ENCODE measurements at places on chromosomes 5 and 9.

GRCh38 chr5:77249475-77249874 lies 39.0 kb downstream of the PDE8B start:
- DNase-seq: no peak

DNA sequence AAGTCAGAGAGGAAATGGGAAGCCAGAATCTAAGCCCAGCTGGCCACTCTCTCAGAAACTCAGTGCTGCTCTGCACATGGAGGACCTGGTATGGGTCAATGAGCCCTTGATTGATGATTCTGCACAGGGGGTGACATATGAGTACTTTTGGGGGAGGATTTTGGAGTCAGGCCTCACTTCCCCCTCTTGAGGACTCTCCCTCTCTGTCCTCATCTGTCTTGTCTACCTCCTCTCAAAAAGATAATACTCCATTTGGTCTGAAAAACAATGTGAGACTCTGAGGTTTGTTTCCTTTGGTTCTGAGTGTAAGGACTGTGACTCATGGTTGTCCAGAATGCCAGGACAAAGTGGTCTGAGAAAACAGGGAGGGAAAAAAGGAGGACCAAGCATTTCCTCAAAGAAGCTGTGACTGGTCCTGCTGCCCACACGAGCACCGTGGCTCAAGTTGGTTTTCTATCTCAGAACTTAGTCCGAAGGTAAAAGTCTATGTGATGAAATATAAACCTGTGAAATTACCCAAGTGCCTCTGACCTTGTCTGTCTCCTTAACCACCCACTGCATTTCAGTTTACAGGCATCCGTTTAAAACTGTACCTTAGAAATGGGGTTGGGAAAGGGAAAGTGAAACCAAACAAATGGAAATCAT lies 11.1 kb downstream of the TTC39B start:
- DNase-seq: peak; percentile 91

- DNase-seq: no peak
Observed at GRCh38 chr9:12194731-12195130, 498.5 kb upstream of the TYRP1 start.

DNA sequence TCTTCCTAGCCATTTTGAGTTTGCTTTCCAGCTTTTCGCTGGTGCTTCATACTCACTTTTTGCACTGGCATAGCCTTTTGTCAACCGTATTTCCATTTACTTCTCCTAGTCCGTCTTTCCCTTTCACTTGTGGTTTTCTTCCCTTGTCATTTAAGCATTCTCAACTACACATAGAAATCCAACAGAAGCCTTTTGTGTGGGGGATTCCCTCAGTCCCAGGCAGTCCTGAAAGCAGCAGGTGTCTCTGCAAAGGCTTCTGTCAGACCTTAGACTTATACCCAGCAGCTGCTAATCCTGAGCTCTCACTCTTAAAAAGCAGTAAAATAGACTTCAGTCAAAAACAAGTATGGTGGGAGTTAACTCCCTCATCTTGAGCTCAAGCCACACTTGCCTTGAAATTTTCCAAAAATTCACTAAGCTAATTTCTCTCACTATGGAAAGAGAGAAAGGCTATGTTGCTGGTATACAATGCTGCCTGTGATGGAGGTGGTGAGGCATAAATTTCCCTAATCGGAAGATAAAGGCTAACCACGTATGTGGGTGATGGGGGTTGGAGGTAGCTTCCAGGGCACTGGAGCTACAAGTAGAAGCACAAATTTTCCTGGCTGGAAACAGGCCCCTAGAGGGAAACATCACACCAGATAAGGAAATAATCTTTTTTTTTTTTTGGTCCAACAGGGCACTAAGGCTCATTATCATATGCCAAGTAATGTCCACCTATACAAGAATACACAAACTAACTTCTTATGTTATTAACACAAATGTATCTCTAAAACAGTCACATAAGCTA lies 34.8 kb upstream of the IFNK start:
- DNase-seq: no peak

GRCh38 chr5:9358961-9359685 lies 186.8 kb downstream of the SEMA5A start:
- peak; percentile 59 for DNase-seq

- DNase-seq: no peak
Observed at GRCh38 chr5:153711755-153712154, 221.3 kb downstream of the GRIA1 start.

- DNase-seq: no peak
Observed at GRCh38 chr9:131722255-131722654, 17.6 kb downstream of the RAPGEF1 start.

- DNase-seq: no peak
Observed at GRCh38 chr9:18606281-18606680, 132.3 kb downstream of the ADAMTSL1 start.

DNA sequence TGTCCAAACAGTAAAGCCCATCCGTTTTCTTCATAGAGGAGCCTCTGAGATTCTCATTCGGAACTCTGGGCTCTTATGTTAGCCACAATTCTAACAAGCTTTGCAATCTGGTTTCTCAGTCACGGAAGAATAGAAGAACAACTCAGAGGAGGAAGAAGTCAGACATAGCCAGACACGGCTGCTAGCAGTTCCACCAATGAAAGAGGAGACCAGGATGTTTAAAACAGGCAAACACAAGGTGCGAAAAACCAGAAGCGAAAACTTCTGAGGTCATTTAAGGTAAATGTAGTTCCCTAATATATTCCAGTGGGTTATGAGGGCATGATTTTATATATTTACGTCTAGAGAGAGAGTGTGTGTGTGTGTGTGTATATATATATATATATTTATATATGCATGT lies 34.1 kb upstream of the GDNF start:
- no peak for DNase-seq

GRCh38 chr9:110837401-110838005 lies 168.9 kb downstream of the MUSK start:
- no peak for DNase-seq

GRCh38 chr5:140126315-140127012 lies 727 bp downstream of the IGIP start:
- no peak for DNase-seq

- no peak for DNase-seq
Observed at GRCh38 chr5:131423056-131423455, 159.2 kb downstream of the CDC42SE2 start.

DNA sequence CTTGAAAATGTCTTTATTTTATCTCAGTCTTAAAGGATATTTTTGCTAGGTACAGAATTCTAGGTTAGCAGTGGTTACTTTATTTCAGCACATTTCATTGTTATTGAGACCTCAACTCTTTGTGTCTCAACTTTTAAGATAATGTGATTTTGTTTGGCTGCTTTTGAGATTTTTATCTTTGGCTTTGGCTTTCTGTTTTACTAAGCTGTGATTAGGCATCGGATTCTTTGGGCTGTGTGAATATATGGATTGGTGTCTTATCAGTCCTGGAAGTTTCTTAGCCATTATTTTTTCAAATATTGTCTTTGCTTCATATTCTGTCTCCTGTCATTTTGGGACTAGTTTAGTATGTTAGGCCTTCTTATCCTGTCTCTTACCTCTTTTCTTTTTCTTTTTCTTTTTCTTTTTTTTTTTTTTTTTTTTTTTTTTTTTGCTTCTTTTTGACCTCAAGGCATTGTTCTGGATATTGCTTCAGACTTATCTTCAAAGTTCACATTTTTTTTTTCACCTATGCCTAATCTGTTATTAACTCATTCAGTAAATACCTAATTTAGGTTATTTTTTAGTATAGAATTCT lies 20.1 kb upstream of the APC start:
- no peak for DNase-seq

DNA sequence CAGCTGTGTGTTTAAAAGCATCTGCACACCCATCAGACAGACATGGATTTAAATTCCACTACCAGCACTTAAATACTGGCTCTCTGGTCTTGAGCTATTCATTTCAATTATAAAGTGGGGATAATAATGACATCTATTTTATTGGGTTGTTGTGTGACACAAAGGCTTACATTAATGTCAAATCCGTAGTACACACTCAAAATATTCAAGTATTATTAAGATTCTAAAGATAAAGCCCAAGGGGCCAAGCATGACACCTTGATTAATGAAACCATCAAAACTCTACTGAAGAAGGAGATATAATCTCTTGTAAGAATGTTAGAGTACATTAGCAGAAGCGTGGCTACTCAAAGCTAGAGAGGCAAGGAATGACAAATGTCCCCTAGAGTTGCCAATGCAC lies 743.0 kb downstream of the KCTD16 start:
- no peak for DNase-seq

DNA sequence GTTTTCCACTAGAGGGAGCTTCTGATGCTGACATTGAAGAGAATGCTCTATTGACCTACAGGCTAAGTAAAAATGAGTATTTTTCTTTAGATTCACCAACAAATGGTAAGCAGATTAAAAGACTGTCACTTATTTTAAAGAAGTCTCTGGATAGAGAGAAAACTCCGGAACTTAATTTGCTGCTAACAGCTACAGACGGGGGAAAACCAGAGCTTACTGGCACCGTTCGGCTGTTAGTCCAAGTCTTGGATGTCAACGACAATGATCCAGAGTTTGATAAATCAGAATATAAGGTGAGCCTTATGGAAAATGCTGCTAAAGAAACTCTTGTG lies 764 bp downstream of the PCDHA11 start:
- peak; percentile 19 for DNase-seq

- peak; percentile 79 for DNase-seq
Observed at GRCh38 chr5:37738057-37738691, 101.7 kb downstream of the GDNF start.

GRCh38 chr5:34751807-34752736 lies 86.9 kb upstream of the TTC23L start:
- no peak for DNase-seq

DNA sequence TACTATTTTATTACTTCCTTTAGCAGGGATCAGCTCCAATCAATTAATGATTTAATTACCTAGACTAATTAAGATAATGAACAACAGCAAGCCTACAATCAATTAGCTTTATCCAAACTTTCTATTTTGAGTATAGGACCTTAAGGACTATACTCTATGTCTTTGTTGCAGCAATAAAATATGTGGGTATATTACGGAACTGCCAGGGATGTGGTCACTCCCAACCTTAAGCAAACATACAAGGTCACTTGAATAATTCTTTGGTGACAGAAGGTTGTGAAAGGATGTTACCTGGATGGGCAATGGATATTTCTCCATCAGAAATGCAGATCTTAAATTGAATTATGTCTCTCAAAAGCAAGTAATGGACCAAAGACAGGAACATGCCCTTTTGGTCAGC lies 907.4 kb upstream of the DMAC1 start:
- DNase-seq: no peak

GRCh38 chr9:114847492-114848417 lies 41.9 kb upstream of the TNFSF15 start:
- no peak for DNase-seq

DNA sequence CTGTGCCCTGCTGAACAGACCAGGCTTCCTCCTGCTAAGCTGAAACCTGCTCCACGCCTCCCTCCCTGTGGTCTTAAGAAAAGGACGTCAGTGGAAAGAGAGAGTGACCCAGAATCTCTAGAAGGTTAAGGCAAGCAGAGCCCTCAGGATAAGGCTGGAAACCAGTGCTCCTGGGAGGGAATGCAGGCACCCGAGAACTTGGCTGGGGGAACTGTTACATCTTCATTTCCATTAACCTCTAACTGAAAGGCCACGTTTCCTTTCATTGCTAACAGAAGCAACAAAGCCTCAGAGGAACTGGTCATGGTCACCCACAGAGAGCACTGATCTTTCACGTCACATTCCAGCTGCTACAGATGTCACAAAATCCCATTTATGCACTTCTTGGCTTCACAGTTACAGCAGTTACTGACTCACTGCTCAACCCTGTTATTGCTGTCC lies 26.1 kb upstream of the AKNA start:
- DNase-seq: no peak

- DNase-seq: no peak
Observed at GRCh38 chr5:154508114-154508513, 30.1 kb upstream of the HAND1 start.

- DNase-seq: no peak
Observed at GRCh38 chr5:100904259-100904861, 1.3 kb upstream of the ST8SIA4 start.

GRCh38 chr5:91849069-91849468 lies 466.0 kb upstream of the ARRDC3 start:
- no peak for DNase-seq

GRCh38 chr5:1929108-1929991 lies 46.6 kb upstream of the IRX4 start:
- no peak for DNase-seq

DNA sequence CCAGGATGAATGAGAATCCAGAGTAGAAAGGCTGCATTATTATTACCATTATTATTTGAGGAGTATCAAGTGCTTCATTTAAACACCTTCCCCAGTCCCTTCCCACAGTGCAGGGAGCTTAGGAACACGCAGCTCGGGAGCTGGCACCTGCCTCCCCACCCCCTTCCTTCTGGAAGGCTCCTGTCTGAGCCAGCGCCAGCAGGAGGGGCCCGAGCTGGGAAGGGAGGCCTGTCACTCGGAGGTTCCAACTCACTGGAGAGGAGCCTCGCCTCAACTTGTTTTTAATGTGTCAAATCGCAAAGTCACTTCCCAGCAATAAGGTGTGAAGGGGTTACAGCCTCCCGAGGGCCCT lies 156.4 kb upstream of the IRX4 start:
- DNase-seq: no peak

- no peak for DNase-seq
Observed at GRCh38 chr5:21142791-21143190, 1154.8 kb upstream of the CDH18 start.

DNA sequence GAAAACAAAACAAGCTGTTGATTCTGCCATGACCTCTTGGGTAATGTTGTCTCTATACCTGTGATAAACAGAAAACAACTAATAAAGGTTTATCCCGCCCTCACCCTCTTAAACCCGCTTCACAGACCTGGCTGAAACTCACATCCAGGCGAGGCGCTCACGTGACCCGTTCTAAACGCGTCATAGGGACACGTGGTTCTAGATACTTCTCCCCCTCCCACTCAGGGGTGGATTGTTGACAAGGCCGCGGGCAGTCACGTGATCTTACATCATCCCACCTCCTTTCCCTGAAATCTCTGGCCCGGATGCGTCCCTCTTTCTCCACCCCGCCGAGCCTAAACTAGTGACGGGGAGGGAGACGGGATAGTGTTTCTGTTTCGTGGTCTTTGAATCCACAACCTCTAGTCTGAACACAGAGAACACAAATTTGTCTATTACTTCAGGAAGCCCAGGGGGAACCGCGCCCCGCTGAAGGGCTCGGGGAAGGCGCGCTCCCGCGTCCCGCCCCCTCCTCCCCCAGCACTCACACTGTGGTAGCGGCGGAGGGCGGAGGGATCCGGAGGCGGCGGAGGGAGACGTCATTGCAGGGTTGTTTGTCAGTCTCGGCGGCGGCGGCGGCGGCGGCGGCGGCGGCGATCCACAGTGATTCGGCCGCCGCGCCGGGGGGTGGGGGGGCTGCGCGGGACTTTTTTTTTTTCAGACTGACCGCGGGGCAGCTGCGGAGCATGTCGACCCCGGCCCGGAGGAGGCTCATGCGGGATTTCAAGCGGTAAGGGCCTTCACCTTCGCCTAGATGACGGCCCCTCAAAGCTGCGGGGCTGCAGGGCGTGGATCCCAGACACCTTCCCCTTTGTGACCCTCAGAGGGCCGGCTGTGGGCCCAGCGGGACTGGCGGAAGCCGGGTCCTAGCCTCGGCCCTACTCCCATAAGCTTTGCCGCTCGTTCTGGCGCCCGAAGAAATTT lies at the start of gene UBE2B:
Gene UBE2B, plus strand, starts transcription at position 699 of the 963 bp plus-strand sequence. Its CDS starts 27 bp downstream, at position 726.
- DNase-seq: peak; percentile 97

Data from kidney glomerular epithelial cell (primary cell).